Tibial nerve (tissue), 4 donors: ENCODE measurements at places on chromosomes 2 and 18. TPM values are rescaled to one million over a fixed set of nuclear protein-coding genes. Genes with fewer than 3 reads are reported as not detected.

Gene MC2R
- not detected for total RNA-seq

Gene SERPINB8
- 15.1 TPM for total RNA-seq

Gene CD8B
- total RNA-seq = 3.1 TPM

Gene LOXHD1
- not detected for total RNA-seq
